Activated naive CD4-positive, alpha-beta T cell treated with anti-CD3 and anti-CD28 coated beads, Interleukin-2, amount 50 U/mL, for 16 hours (primary cell): ENCODE measurements at places on chromosomes 1 and 21.

DNA sequence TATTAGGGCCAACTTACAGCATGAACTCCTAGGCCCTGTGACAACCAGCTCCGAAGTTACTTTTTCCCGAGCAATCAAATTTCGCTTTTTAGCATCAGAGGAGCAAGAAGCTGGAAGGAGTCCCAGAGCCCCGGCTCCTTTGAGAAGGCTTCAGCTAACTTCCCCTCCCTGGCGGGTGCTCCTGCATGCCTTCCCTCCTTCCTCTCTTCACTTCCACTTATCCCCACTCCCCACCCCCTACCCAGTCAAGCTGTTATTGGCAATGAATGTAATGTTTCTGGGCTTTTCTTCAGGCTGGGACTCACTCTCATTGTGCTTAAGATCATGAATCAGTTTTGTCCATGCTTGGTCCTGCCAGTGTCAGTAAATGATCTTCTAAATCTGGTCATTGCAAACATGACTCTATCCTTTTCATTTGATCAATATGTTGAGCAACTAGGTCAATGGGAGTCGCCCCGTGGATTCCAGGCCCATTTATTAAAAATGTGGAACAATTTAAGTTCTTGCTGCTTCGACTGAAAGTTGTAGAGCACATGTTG, 94.5 kb upstream of the TSPAN2 start:
- no peak for DNase-seq

GRCh38 chr1:151165281-151165737, 393 bp downstream of the LYSMD1 start:
- DNase-seq, result no peak

GRCh38 chr1:2306151-2306978, 78.2 kb downstream of the SKI start:
- DNase-seq, result no peak

GRCh38 chr1:69197816-69198215, 369.9 kb upstream of the LRRC7 start:
- DNase-seq, result no peak

DNA sequence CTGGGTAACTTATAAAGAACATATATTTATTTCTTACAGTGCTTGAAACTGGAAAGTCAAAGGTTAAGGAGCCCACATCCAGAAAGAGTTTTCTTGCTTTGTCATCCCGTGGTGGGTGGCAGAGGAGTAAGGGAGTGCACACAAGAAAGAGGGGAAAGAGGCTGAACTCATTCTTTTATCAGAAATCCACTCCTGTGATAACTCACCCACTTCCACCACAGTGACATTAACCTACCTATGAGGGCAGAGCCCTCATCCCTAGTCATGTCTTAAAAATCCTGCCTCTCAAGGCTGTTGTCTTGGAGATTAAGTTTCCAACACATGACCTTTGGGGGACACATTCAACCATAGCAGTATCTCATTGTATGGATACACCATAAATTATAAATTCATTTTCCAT, 32.5 kb upstream of the RGS4 start:
- DNase-seq, result no peak

DNA sequence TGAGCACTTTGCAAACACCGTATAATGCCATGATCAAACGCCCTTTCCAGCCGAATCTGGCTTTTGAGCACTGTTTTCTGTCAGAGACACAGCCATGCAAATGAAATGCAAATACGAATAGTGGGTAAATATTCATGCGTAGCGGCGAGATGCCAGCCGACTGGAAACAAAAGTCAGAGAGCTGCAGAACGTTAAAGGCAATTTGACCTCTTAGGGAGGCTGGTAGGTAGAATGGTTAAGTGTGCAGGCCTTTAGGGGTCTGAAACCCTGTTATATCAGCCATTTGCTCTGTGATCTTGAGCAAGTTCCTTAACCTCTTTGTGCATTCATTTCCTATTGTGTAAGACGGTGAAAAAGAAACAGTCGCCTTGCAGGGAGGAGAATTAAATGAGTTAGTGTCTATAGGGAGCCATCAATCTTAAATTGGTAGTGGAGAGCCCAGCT, 6.5 kb upstream of the SDHB start:
- no peak for DNase-seq

DNA sequence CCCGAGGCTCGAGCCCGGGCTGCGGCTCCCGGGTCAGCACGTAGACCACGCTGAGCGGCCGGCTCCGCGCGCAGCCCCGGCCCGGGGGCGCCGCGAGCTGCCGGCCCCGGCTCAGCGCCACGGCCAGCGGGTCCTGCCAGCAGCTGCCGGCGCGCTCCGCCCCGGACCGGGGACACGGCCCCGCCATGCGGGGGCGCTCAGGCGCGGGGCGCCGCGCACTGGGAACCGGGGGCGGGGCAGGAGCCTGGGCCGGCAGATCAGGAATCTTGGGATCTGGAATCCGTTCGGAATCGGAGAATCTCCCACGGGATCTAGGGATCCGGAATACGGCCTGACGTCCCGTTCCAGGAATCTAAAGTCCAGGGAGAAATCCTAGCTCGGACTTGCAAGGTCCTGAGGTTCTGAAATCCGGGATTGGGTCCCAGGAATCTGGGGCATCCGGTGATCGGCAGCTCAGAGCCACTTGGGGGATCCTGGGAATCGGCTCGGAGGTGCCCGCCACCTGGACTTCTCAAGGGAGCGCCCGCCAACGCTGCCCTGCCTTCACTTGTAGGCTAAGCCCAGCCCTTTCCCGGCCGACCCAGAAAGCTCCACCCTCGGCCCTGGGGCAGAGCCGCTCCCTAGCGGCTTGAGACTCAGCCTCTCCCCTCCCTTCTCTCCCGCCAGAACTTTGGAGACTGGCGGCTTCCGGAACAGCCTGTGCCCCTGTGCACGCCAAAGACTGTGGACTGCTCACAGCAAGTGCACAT, at the start of gene MAP3K6:
TSS of gene MAP3K6 (minus strand) at position 551 of the 749 bp plus-strand sequence. CDS start at position 187, 364 bp downstream.
- DNase-seq, result peak; percentile 36

- DNase-seq, result no peak
Measured at GRCh38 chr1:11068600-11069473, 9.0 kb upstream of the SRM start.

- DNase-seq, result no peak
Measured at GRCh38 chr1:107415241-107415640, 274.4 kb downstream of the NTNG1 start.

- DNase-seq, result no peak
Measured at GRCh38 chr1:190754666-190755065, 277.0 kb upstream of the BRINP3 start.

- DNase-seq, result no peak
Measured at GRCh38 chr1:203589171-203589570, 37.5 kb upstream of the ATP2B4 start.

GRCh38 chr1:205373022-205373797, 16.5 kb upstream of the KLHDC8A start:
- DNase-seq, result no peak

- DNase-seq, result no peak
Measured at GRCh38 chr1:21234779-21235178, 55.5 kb downstream of the ECE1 start.

DNA sequence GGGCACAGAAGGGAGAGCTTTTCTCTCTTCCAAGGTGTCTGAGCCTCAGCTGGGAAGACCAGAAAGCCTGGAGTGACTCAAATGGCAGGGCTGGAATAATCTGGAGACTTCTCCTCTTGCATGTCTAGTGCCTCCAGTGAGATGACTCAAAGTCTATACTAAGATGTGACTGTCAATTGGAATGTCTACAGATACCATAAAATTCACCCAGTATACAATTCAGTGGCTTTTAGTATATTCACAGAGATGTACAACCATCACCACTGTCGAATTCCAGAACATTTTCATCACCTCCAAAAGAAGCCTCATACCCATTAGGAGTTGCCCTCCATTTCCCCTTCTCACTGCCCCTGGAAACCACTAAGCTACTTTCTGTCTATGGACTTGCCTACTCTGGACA, 47.9 kb upstream of the CNN3 start:
- no peak for DNase-seq

- DNase-seq, result no peak
Measured at GRCh38 chr1:119631433-119632102, 16.5 kb downstream of the ZNF697 start.

- DNase-seq, result no peak
Measured at GRCh38 chr1:110850627-110851026, 22.3 kb upstream of the CD53 start.

DNA sequence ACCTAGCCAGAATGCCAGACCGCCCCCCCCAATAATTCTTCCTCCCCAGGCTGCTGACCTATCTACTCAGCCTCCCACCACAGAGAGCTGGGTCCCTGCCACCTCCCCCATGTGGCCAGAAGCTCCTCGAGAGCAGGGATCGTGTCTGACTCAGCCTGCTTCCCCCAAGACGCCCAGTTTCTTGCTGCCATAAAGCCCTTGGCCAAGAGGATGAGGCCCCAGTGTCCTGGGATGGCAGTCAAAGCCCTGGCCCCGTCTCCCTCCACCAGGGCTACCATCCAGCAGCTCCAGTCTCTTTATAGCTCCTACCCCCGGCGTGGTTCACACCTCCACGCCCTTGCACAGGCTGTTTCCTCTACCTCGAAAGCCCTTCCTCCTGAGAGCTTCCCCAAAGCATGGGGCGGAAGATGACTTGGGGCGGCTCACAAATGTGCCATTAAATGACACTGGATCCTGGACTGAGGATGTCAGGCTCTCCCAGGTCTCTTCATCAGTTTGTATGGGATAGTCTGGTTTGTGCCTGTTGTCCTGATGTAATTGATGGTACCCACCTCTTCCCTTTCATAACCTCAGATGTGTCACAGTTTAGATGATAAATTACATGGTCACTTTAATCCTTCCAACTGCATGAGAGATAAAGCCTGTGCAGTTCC, 13.2 kb downstream of the ADGRB2 start:
- no peak for DNase-seq

DNA sequence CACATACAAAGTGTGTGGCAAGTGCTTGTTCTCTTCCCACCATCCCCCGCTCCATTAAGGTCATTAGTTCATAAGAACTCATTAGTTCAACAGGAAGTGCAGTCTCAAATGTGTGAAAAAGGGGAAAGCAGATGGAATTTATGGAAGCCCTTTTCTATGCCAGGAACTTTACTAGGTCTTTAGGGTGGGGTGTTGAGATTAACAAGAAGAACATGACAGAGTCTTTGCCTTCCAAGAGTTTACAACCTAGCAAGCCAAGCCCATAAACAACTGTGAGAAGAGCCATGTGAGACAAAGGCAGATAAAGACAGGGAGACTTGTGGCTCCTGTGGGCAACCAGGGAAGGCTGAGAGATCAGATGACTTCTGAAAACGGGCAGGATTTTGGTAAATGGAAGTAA, 21.4 kb downstream of the PLEKHA6 start:
- DNase-seq, result no peak

GRCh38 chr1:53732409-53732808, 6.6 kb downstream of the GLIS1 start:
- DNase-seq, result no peak

GRCh38 chr1:186750257-186750656, 70.0 kb upstream of the PTGS2 start:
- no peak for DNase-seq

GRCh38 chr1:154346276-154346917, 21.1 kb downstream of the ATP8B2 start:
- DNase-seq, result no peak

GRCh38 chr1:3918966-3919611, 19.0 kb upstream of the C1orf174 start:
- no peak for DNase-seq

- DNase-seq, result no peak
Measured at GRCh38 chr1:174968750-174969244, 30.9 kb upstream of the CACYBP start.

DNA sequence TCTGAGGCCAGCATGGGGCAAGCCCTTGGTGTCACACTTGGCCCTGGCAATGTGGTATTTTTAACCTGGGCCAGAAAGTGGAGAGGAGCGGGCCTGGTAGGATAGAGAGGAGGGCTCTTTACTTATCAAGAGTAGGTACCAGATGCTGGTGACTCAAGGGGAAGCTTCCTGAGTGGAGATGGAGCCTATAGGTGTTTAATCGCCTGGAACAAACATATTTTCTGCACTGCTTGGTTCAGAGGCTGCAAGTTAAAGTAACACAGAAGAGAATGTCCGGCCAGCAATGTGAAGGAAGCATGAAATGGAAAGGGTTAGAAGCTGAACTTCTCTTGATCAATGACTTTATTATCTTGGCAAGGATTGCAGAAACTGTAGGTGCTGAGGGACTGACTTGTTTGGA, 74.3 kb downstream of the DDR2 start:
- DNase-seq, result no peak

- DNase-seq, result no peak
Measured at GRCh38 chr1:53126495-53126894, 15.9 kb downstream of the SLC1A7 start.

GRCh38 chr1:65066419-65066765, 81.6 kb upstream of the AK4 start:
- no peak for DNase-seq

DNA sequence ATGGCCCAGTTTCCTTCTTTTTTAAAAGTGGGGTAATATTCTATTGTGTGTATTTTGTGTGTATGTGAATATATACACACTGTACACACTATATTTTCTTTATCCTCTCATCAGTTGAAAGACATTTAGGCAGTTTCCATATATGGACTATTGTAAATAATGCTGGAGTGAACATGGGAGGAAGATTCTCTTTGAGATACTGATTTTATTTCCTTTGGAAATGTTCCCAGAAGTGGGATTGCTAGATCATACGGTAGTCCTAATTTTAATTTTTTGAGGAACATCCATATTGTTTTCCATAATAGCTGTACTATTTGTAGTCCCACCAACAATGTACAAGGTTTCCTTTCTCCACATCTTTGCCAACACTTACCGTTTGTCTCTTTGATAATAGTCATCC, 51.0 kb downstream of the F3 start:
- DNase-seq, result no peak

- DNase-seq, result no peak
Measured at GRCh38 chr1:5385096-5385799, 607.0 kb downstream of the NPHP4 start.

DNA sequence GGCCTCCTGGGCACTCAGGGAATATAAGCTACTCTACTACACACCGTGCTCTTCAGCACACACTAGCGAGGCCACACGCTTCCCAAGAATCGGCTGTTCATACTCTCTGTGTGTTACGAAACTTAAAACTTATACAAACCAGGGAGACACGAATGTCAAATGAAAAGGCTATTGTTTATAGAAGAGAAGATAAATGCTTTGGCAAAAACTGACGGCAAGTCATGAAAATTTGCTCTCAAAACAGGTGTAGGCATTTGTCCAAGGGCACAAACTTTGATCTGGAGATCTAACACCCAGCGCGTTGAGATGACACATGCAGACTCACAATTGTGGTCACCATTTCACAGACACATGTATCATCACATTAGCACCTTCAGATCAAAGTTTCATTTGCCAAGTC, 46.1 kb downstream of the USP48 start:
- no peak for DNase-seq

GRCh38 chr21:32593690-32594089, 8.4 kb upstream of the TCP10L start:
- DNase-seq, result no peak

DNA sequence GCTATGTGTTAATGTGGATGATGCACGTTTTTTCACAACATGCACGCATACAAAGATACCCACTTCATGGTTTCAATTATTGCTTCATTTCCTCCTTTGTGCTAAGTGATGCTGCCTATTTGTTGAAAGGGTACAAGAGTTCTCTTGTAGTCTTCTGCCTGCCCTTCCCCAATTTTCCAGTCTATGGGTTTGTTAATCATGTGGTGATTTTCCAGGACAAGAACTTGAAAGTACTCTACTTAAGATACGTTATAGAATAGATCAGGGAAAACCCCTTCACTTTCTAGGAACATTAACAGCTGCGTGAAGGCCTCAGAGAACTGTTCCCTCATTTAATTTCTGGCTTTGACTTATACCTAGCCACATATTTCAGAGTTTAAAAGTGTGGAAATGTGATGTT, 52.1 kb upstream of the SLC44A3 start:
- DNase-seq, result no peak
